Vein endothelial cell (primary cell): ENCODE measurements at places on chromosomes 3 and 15. TPM values are rescaled to one million over a fixed set of nuclear protein-coding genes. Genes with fewer than 3 reads are reported as not detected.

ZNF860 gene
- total RNA-seq = 0.98 and 4.0 TPM in 2 replicates

CAMKV gene
- not detected in 2 replicates for total RNA-seq

ANKUB1 gene
- not detected in 2 replicates for total RNA-seq

WDR72 gene
- under 0.01 TPM in 1 of 2 replicates, not detected in the other for total RNA-seq

ROBO1 gene
- 2.0 and 5.3 TPM in 2 replicates for total RNA-seq

SERPINI2 gene
- not detected in 2 replicates for total RNA-seq

TRAIP gene
- total RNA-seq = 3.6 and 5.5 TPM in 2 replicates

CLDND1 gene
- total RNA-seq = 88.8 and 96.8 TPM in 2 replicates

IGSF10 gene
- under 0.01 TPM in 1 of 2 replicates, not detected in the other for total RNA-seq

FGF12 gene
- 1.6 and 2.9 TPM in 2 replicates for total RNA-seq

MESP2 gene
- 0.19 TPM in 1 of 2 replicates, not detected in the other for total RNA-seq

UCN2 gene
- total RNA-seq = not detected in 2 replicates

SCAANT1 gene
- total RNA-seq = not detected in 2 replicates

FAH gene
- total RNA-seq = 10.5 and 13.4 TPM in 2 replicates

MLF1 gene
- total RNA-seq = 7.5 and 7.9 TPM in 2 replicates

LMAN1L gene
- total RNA-seq = not detected in 2 replicates

USP4 gene
- total RNA-seq = 25.2 and 27.6 TPM in 2 replicates

IQCB1 gene
- total RNA-seq = 12.4 and 15.3 TPM in 2 replicates

NMD3 gene
- 67.9 and 89.2 TPM in 2 replicates for total RNA-seq

NDUFB4 gene
- 49.3 and 52.2 TPM in 2 replicates for total RNA-seq

SLC12A8 gene
- total RNA-seq = 0.65 and 0.86 TPM in 2 replicates

LYZL4 gene
- not detected in 2 replicates for total RNA-seq

NRG4 gene
- total RNA-seq = not detected in 2 replicates

MOBP gene
- 0.19 and 0.65 TPM in 2 replicates for total RNA-seq

WDR53 gene
- 6.0 and 6.2 TPM in 2 replicates for total RNA-seq

SLC9C1 gene
- total RNA-seq = 0.10 and 0.33 TPM in 2 replicates

ARRDC4 gene
- total RNA-seq = 1.3 and 3.6 TPM in 2 replicates

JAGN1 gene
- total RNA-seq = 25.2 and 26.9 TPM in 2 replicates

BTBD1 gene
- total RNA-seq = 107 and 118 TPM in 2 replicates

ACOX2 gene
- 2.0 and 2.6 TPM in 2 replicates for total RNA-seq
